ENCODE measurements at places on chromosomes 4 and X.

GRCh38 chr4:38050560-38051350, 90.6 kb downstream of the PTTG2 start:
- no peak for DNase-seq

GRCh38 chrX:48083212-48083611, 11.8 kb upstream of the ZNF630 start:
- peak; percentile 29 for DNase-seq

- DNase-seq = no peak
Measured at GRCh38 chr4:83947830-83948193, 411.9 kb downstream of the GPAT3 start.

GRCh38 chrX:135974279-135974856, 580 bp upstream of the MMGT1 start:
- peak; percentile 50 for DNase-seq

DNA sequence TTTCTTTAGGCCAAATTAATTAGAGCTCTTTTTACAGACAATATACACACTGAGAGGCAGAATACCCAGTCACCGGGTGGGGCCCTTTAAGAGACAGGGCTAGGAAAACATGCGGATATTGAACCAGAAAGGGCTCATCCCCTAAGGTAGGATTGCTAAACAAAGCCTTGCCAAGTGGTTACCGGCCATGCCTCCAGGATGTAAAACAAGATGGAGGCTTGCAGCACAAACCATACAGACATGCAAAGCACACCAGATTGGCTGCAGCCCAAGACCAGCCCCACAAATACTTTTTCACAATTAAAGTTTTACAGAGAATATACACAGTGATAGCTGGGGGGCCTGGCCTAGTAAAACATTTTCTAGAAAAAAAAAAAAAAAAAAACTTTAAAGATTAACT, 210.0 kb downstream of the KLHL4 start:
- no peak for DNase-seq

DNA sequence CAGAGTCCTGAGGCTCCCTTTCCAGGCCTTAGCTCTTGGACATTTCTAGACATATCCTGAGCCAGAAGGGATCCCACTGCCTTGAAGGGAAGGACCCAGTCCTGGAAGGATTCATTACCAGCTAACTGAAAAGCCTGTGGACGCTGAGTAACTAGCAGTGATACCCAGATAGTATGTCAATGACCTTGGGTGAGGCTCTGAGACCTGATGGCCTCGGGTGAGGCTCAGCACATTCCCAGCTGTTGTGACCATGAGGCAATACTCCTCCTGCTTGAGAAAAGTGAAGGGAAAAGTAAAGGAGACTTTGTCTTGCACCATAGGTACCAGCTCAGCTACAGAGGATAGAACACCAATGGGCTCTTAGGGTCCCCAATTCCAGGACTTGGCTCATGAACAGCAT, 268.1 kb downstream of the DKK2 start:
- DNase-seq = no peak

DNA sequence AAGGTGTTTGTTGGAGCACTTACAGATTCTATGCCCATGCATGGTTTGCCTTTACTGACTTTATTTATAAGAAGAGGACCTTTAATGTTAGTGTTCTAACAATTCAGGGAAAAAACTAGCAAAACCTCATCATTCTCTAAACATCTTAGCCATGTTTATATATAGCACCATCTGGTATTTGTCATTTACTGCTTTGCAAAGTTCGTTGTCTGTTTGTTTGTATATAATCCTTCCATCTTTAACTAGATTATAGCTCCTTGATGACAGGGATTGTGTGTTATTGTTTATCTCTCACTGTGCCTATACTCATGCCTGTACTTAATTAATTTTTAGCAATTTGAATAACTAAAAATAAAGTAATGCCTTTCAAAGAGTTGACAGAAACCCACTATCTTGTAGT, 170.6 kb upstream of the PACRGL start:
- no peak for DNase-seq

- DNase-seq = no peak
Measured at GRCh38 chr4:148120216-148120615, 322.0 kb downstream of the NR3C2 start.

DNA sequence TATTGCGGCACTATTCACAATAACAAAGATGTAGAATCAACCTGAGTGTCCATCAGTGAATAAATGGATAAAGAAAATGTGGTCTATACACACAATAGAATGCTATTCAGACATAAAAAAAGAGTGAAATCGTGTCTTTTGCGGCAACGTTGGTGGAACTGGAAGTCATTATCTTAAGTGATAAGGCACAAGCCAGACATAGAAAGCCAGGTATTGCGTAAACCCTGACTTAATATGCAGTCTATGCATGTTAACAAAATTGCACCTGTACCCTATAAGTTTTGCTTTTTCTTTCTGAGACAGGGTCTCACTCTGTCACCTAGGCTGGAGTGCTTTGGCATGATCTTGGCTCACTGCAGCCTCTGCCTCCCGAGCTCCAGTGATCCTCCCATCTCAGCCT, 28.6 kb downstream of the KIAA0232 start:
- no peak for DNase-seq

- DNase-seq = no peak
Measured at GRCh38 chr4:177374966-177375365, 65.3 kb downstream of the NEIL3 start.

DNA sequence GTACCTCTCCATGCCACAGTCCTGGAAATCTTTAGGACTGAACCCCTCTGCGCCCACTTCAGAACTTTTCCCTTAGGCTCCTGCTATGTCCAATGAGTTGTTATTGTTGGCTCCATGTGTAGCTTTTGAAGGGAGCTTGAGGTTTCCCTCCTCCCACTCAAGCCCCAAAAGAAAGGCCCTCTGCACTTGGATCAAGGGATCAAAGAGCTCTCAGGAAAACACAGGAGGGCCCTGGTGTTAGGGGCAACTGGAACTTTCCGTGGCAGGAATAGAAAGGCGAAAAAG, 135.0 kb downstream of the RASL11B start:
- no peak for DNase-seq

- no peak for DNase-seq
Measured at GRCh38 chrX:119009071-119009470, 34.7 kb downstream of the LONRF3 start.

DNA sequence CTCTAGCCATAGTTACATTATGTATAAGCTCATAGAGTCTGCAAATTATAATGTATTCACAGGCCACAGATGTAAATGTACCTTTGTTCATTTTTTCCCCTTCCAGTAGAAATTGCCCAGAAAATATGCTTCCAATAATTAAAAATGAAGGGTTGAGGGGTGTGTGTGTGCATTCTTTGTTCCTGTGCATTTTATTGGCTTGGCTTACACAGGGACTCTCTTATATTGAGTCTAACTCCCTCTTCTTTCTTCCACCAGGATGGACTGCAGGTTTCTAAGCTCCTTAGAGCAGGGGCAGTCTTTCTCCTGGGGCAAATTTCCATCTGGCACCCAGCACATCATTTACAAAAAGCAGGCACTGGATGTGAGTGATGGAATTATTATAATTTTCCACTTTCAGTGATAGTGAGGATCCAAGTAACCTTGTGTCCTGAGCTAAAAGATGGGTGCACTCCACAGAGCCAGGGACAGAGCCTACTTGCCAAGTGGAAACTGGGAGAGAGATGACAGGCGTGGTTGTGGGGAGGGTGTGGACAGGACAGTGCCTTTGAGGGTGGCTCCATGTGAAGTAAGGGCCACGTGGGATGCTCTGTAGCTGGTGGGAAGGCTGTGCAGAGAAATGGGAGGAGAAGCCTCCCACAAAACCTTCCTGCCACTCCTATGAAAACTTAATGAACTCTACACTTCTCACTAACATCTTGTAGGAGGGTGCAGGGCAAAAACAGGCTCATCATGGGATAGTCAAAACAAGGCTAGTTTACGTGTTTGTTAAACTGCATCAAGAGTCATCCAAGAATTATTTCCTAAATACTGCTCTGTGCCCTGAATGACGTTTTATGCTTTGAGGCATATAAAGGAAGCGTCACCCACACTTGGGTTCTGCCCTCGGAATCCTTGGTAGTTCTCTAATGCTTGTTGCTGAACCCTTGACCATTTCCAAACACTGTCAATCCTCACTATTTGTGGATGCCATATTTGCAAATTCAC, 16.0 kb downstream of the IGFBP7 start:
- DNase-seq = no peak

DNA sequence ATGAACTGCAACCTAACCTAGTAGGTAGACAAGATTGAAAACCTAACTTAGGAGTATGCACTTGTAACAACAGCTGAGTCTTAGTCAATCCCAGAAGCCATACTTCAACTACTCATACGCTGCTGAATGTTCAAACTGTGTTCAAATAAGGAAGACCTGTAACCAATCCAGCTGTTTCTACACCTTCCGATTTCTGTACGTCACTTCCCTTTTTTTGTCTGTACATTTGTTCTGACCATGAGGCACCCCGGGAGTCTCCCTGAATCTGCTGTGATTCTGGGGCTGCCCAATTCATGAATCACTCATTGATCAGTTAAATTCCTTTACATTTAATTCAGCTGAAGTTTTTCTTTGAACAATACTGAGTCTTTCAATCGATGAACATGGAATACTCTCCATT, 89.5 kb downstream of the BMP3 start:
- no peak for DNase-seq

Data from stimulated activated CD4-positive, alpha-beta T cell treated with anti-CD3 and anti-CD28 coated beads, Interleukin-2, amount 100 ng/mL, for 48 hours (primary cell).